ENCODE measurements at places on chromosomes 7 and 10.

DNA sequence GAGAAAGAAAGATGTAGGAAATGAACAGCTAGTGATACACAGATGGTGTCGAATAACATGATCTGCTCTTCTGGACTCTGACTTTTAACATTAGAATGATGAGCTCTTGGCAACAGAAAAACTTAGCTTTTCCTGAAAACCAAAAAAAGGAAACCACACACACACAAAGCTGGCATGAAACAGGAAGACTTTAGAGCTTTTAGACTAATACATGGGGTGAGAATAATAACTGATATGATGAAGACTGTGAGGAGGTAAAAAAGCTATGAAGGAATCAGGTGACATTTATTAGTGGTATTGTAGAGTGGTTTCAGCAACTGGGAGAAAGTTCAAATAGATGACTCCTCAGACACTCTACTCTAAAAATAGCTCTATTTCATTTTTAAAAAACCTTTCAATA, 491.9 kb downstream of the PARD3 start:
- DNase-seq = no peak

DNA sequence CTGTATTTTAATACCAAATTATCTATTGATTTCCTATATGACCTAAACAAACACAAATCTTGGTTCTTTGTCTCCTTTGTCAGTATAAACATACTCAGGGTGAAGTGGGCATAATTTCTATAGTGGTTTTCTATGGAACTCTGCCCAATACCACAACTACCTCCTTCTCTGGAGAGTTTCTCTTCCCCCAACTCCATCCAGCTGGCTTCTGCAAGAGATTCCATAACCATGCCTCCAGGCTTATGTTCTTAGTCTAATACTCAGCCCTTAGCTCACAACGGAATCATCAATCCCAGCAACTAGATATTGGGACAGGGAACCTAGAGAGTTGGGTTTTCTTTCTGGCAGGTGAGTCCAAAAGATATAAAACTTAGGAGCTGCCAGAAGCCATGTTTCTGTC, 127.3 kb downstream of the TRIL start:
- no peak for DNase-seq

DNA sequence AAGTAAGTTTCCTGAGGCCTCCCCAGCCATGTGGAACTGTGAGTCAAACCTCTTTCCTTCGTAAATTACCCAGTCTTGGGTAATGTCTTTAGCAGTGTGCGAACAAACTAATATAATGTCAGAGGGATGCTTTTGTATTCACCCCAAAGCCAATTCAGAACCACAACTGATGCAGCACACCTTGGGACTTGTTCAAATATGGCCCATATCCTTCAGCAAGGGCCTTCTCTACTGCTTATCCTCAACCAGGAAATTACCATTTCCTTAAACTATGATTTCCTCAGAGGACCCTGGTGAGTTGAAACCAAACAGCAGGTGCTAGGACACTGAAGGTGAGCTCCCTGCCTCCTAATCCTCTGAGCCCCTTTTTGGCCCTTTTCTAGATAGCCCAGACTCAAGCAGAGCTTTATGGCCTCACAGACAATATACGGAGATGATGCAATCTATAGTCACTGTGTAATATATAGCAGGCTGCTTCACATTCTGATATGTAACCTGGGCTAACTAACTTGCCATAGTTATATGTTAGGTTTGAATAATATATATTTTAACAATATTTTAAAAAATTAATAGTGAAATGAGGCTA, 15.2 kb downstream of the SRI start:
- no peak for DNase-seq

- no peak for DNase-seq
These were observed 76.2 kb downstream of the WDR11 start for GRCh38 chr10:120927352-120927751.

- DNase-seq = no peak
These were observed 66.1 kb downstream of the FOXL3 start for GRCh38 chr7:356087-356486.

DNA sequence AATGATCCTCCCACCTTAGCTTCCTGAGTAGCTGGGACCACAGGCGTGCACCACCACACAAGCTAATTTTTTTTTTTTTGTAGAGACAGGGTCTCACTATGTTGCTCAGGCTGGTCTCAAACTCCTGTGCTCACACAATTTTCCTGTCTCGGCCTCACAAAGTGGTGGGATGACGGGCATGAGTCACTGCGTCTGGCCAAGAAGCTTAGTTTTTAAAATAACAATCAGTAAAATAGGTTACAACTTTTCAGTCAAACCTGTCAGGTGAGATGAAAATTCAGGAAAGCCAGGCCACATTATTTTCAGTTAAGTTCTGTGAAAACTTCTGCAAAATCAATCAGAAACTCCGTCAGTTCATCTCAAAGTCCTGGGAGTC, 55.4 kb downstream of the FAM241B start:
- DNase-seq = no peak

- no peak for DNase-seq
These were observed 9.6 kb downstream of the PDZD8 start for GRCh38 chr10:117365612-117366011.

GRCh38 chr10:14409856-14410458, 79.2 kb upstream of the FRMD4A start:
- no peak for DNase-seq

DNA sequence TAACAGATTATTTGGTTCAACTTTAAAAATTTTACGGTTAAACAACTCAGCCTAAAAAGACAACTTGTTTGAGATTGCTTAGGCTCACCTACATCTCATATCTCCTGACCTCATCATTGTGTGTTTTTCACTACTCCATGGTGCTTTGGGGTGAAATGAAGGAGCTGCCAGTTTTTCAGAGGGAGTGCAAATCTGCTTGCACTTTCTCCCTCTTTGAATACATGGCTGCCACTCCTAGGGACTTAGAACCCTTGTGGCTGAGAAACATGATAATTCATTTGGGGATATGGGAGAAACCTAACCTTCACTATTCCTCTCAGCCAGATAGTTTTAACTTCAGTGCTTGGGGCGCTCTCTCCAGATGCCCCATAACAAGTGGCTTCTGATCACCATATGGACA, 2.7 kb downstream of the CCSER2 start:
- no peak for DNase-seq

- DNase-seq = no peak
These were observed 183.1 kb downstream of the EXOC4 start for GRCh38 chr7:133436014-133436428.

GRCh38 chr7:16816824-16817223, 12.0 kb upstream of the AGR2 start:
- no peak for DNase-seq

DNA sequence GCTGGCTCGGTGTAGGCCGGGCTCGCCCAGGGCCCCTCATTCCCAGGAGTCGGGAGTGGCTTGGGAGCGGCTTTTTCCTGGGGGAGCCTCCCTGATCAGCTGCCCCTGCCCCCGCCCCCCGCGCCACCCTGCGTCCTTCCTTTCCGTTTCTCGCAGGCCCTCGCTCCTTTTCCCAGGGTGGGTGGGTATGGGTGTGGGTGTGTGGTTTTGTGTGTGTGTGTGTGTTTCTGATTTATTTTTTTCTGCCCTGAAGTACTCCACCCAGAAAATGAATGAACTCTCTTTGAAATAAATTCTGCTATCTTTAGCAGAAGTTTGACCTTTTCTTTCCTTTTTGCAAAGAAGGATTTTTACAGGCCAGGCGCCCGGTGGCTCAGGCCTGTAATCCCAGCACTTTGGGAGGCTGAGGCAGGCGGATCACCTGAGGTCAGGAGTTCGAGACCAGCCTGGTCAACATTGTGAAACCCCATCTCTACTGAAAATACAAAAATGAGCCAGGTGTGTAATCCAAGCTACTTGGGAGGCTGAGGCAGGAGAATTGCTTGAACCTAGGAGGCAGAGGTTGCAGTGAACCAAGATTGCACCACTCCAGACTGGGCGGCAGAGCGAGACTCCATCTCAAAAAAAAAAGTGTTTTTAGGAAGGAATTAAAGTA, 30.0 kb upstream of the AP5Z1 start:
- no peak for DNase-seq

- no peak for DNase-seq
These were observed 90.8 kb downstream of the MCU start for GRCh38 chr10:72782649-72783330.

DNA sequence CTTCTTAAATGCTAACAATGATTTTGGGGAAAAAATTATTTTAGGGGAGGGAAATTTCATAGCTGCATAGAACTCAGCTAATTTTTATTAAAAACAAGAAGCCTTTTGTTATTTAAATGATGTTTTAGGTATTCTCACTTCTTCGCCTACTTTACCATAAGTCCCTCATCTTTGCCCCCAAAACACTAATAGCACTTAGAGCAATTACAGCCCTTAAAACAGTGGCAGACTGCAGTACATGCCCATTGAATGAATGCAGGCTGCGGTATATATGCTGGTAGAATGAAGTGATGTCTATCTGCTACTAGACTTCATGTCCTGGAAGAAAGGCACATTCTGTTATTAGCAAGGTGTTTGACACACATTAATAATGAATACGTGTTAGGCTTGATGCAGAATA, 2.9 kb upstream of the SPAG6 start:
- DNase-seq = no peak

GRCh38 chr7:110168010-110168409, 922.9 kb upstream of the LRRN3 start:
- no peak for DNase-seq

GRCh38 chr10:102519246-102519825, 15.6 kb downstream of the SUFU start:
- DNase-seq = no peak

DNA sequence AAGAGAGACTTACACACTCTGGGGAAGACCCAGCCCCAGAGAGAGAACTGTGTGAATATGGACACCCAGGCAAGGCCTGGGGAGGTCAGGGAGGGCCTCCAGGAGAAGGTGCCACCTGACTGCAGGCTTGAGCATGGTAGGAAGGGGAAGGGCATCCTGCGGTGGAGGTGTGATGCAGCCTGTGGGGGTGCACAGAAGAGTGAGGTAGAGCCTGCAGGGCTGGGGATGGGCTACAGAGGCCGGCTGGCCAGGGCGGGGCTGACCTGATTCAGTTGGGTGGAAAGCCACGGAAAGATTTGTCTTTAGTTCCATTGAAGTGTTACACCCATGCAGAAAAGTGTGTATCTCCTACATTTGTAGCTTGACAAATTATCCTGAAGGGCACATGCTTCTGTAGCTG, 47.6 kb downstream of the ZMIZ1 start:
- DNase-seq = no peak

DNA sequence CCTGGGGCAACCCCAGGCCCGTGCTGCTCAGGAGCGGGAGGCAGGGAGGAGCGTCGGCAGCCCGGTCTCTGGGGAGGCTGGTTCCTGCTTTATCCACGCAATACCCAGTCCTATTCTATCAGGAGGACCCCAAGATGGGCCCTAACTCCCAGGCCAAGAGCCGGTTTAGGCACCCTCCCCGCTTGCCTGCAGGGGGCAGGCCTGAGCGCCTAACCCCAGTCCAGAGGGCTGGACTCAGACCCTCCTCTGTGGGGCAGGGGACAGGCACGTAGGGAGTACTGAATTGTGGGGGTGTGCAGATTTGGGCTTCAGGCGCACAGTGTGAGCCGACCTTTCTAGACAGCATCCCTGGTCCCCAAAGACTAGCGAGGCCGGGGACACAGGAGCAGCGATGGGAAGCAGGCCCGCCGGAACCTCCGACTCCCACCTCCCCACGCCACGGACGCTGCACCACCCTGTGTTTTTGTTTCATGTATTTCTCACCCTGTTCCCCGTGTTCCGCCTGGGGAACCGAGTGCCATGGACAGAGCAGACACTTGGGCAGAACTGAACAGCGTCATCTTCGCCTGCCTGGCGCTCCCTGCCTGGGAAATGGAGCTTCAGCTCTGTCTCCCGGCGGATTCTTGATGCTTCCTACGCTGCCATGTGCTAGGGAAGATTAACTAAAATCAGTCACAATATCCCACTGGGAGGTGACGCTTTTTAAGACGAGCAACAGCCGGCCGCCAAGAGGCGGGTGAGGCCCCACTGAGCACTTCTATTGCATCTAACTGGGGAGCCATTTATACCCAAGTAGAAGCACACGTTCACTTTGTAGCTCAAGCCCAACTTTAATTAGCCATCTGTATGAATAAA, 5.3 kb downstream of the NUDT1 start:
- no peak for DNase-seq

- DNase-seq = no peak
These were observed 106.7 kb downstream of the GPR26 start for GRCh38 chr10:123772645-123773508.
